Activated naive CD8-positive, alpha-beta T cell treated with anti-CD3 and anti-CD28 coated beads, Interleukin-2, amount 10 ng/mL, durations not matched to agents 7 days and 5 days (primary cell): ENCODE measurements at places on chromosomes 12 and 14. TPM values are rescaled to one million over a fixed set of nuclear protein-coding genes. Genes with fewer than 3 reads are reported as not detected.

- no peak for DNase-seq
Observed at GRCh38 chr12:62196146-62196545, 64.1 kb upstream of the USP15 start.

DNA sequence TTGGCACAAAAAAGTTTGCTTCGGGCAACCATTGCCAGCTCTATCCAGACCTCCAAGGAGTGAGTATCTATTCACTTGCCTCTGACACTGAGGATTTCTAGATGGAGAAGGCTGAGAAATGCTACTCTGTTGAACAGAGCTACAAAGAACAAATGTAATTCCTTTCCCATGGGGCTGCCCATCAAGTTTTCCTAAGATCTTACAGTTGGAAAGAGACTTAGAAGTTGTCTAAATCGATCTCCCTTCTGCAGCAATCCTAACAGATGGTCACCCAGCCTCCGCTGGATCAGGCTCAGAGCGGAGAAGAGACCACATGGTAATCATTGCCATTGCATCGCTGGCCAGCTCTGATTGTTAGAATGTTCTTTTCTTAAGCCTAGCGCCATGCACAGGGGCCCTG, 110.1 kb upstream of the BCL2L14 start:
- DNase-seq: no peak

GRCh38 chr12:3218228-3219171, 141.3 kb downstream of the TSPAN9 start:
- no peak for DNase-seq

DNA sequence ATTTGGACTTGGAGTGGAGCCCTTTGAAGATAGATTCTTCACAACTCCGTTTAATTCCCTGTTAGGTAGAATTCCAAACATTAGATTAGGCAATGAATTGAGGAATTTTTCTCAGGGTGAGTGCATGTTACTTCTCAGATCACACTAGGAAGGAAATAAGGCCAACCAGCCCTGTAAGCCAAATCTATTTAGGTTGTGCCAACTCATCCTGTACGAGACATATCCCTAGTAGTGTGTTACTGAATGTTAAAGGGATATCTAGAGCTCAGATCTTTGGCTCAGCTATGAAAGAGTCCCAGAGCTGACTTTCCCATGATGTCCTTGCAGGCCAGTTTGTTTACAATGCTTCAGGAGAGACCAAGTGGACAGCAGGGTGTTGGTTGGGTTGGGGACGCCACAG, 45.6 kb downstream of the GPHB5 start:
- no peak for DNase-seq

DNA sequence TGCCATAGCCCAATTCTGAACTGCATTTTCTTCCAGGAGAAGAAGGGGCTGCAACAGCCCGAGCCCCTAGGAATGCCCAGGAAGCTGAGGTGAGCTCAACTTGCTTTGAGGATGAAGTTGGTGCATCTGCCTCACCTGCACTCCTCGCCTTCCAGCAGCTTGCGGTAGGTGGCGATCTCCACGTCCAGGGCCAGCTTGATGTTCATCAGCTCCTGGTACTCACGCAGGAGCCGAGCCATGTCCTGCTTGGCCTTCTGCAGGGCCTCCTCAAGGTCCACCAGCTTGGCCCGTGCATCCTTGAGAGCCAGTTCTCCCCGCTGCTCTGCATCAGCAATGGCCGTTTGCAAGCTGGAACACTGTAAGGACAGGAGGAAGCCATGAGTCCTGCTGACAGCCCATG, 6.0 kb downstream of the KRT75 start:
- DNase-seq: no peak

The DICER1 gene
- 65.5 TPM for total RNA-seq

GRCh38 chr14:67493092-67493717, 4.7 kb upstream of the TMEM229B start:
- no peak for DNase-seq

DNA sequence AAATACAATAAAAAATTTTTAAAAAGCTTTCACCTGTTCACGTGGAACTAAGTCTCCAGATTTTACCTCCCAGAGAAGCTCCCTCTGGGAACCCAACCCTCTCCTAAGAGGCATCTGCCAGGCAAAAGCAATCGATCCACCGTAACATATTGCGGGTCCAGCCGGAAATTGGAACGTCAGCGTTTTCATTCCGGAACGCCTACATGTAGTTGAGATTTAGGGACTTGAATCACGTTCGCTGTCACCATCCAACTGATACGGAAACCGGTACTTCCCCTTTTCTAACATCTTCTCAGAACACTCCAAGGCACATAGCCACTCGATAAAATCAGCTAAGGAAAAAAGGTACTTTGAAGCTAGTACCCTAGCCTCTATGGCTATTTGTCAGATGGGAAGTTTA, 70.3 kb downstream of the COX16 start:
- no peak for DNase-seq

- DNase-seq: no peak
Observed at GRCh38 chr12:114360485-114360884, 45.5 kb downstream of the TBX5 start.

- DNase-seq: no peak
Observed at GRCh38 chr12:31874961-31875608, 84.1 kb upstream of the RESF1 start.

The OVCH1 gene
- total RNA-seq: not detected

DNA sequence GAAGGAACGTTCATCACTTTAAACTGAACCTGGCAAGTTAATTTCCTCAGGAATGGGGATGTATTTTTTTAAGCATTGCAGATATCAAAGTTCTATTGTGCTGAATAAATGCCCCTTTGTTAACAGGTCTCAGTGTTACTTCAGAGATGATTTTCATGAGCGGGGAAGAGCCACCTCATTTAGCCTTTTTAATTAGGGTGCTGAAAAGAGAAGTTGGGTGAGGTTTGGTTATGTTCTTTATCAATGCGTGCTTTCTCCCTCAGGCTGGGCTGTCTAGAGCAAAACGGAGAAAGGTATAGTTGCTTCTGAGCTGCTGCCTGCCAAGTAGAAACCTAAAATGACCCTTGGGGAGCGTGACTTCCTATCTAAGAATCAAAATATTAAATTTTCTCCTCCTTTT, 8.0 kb upstream of the HIP1R start:
- DNase-seq: no peak

DNA sequence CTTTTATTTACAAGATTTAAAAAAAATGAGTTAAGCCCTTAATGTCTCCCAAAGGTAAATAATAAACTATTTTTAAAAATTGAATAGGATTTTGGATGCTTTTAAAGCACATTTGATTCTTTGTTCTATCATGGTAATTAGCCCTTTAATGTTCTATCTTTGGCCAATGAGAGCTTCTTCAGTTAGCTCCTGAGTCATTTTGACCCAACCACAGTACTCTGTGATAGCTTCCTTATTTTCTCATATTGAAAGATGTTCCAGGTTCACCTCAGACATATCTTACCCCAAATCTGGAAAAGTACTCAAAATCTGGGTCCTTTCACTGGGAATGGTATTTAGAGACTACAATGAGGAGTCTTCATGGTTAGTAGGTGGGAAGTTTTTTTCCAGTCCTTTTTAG, 98.0 kb downstream of the MYRFL start:
- DNase-seq: no peak

GRCh38 chr12:4191642-4192041, 81.9 kb upstream of the CCND2 start:
- DNase-seq: no peak

The SMIM41 gene
- total RNA-seq: not detected

The POTEG gene
- not detected for total RNA-seq

GRCh38 chr12:132593071-132593470, 17.3 kb downstream of the LRCOL1 start:
- no peak for DNase-seq
